Activated CD8-positive, alpha-beta T cell treated with anti-CD3 and anti-CD28 coated beads for 36 hours (primary cell): ENCODE measurements at places on chromosomes 3 and 15. TPM values are rescaled to one million over a fixed set of nuclear protein-coding genes. Genes with fewer than 3 reads are reported as not detected.

The CELF6 gene
- total RNA-seq = 0.20 TPM

The LRRC31 gene
- total RNA-seq = not detected

The MGLL gene
- total RNA-seq = 3.1 TPM

The CDC25A gene
- 34.1 TPM for total RNA-seq

The RTP3 gene
- not detected for total RNA-seq

The PTH1R gene
- not detected for total RNA-seq

The PDCD10 gene
- total RNA-seq = 68.9 TPM

The TGM4 gene
- total RNA-seq = not detected

The SELENOS gene
- 18.8 TPM for total RNA-seq

DNA sequence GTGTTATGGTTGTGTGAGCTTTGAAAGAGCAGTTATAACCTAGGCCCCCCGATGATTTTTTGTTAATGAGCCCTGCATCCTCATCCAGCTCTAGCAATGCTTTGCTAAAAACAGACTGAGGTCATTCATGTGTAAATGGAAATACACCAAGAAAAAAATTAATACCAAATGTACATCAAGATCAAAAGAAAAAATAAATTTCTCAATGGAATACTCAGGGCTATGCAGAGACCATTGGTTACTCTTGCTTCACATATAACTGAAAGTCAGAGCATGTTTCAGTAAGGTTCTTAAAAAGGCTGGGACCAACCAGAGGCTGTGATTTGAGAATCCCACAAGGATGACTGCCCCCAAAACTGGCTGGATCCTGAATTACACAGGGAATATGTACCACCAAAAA, 48.0 kb downstream of the ARHGAP31 start:
- no peak for DNase-seq
- H3K4me3 ChIP-seq = no peak overlapping the region
- H3K27ac ChIP-seq = no peak overlapping the region

DNA sequence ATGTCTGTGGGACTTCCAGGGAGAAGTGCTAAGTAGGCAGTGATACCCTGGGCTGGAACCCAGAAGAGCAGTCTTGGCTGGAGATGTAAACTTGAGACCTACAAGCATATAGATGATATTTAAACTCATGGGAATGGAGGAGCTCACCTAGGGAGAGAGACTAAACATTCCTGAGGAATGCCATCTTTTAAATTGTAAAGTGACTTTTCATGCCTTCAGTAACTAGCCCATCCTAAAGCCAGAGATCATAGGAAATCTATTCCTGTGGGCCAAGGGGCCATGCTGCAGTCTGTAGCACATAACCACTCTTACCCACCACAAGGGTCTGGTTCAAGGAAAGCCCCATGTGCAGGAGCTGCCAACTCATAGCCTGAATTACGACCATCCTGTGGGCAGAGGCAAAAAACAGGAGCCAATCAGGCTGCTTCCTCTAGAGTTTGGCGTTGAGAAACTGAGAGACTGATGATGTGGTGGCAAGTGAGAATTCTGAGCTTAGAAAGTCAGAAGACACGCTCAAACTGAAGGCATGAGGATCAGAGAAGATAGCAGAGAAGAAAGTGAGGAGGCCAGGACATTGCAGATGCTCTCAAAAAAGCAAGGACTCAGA, 37.5 kb downstream of the CTDSPL start:
- peak; percentile 69 for DNase-seq
- peaks cover 15% of the 10 kb centered on the region for H3K4me1 ChIP-seq
- H3K36me3 ChIP-seq = no peaks in the 10 kb centered on the region
- H3K4me3 ChIP-seq = no peak overlapping the region

GRCh38 chr3:179410331-179410730, 40.9 kb downstream of the GNB4 start:
- DNase-seq = no peak
- no peaks in the 10 kb centered on the region for H3K36me3 ChIP-seq
- H3K4me1 ChIP-seq = no peaks in the 10 kb centered on the region
- no peak overlapping the region for H3K27ac ChIP-seq

GRCh38 chr15:63729115-63729884, 104.4 kb downstream of the HERC1 start:
- H3K36me3 ChIP-seq = peaks cover 30% of the 10 kb centered on the region
- H3K4me1 ChIP-seq = peaks cover 16% of the 10 kb centered on the region
- H3K4me3 ChIP-seq = no peak overlapping the region

GRCh38 chr3:105327662-105328337, 38.9 kb upstream of the ALCAM start:
- DNase-seq = no peak
- no peak overlapping the region for H3K4me3 ChIP-seq
- peaks cover 8% of the 10 kb centered on the region for H3K27me3 ChIP-seq
- H3K4me1 ChIP-seq = peaks cover 5% of the 10 kb centered on the region

GRCh38 chr3:175957427-175957826, 1098.3 kb downstream of the NAALADL2 start:
- no peaks in the 10 kb centered on the region for H3K27me3 ChIP-seq
- H3K27ac ChIP-seq = no peak overlapping the region
- H3K4me3 ChIP-seq = no peak overlapping the region
- no peak for DNase-seq
- H3K4me1 ChIP-seq = no peaks in the 10 kb centered on the region

DNA sequence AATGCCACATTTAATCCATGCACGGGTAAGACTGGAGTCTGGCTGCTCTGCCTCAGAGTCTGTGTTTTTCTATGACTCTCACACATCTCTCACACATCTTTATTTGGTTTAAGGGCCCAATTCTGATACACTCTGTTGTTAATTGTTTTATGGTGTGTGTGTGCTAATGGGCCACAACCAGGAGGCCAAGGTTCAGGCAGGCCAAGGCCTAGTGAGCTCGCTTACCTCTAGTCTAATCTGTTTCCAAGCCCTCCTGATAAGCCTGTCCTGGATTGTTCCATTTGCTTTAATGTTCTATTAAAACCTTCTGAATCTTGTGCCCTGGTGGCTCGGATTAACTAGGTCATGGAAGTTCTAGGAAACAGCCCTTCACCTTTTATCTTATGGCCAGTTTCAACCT, 445.4 kb upstream of the DPH6 start:
- no peaks in the 10 kb centered on the region for H3K4me1 ChIP-seq
- no peak overlapping the region for H3K4me3 ChIP-seq
- DNase-seq = no peak
- no peaks in the 10 kb centered on the region for H3K27me3 ChIP-seq
- no peak overlapping the region for H3K27ac ChIP-seq

- no peak overlapping the region for H3K4me3 ChIP-seq
- no peak for DNase-seq
These were observed 21.0 kb downstream of the LSM3 start for GRCh38 chr3:14199641-14200040.

DNA sequence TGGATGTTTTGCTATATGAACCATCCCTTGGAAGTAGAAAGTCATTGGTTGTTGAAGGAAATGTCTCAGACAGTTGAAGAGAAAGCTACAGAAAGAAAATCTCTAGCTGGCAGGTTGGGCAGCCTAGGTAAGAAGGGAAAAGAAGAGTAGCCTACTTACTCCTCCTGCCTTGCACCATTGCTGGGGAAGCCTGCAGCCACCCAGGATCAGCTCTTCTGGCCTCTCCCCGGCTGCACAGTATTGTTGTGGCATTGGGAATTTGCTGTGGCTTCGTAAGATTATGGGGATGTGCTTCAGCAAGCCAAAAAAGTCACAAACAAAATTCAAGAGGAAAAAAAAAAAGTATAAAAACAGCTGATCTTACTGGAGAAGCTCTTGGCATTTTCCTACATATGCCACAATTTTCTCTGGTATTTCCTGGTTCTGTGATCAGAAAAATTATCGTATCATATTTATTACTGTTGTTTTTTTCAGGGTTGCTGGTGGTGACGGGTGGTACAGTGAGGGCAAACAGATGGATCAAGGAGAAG, 154.2 kb downstream of the TIGIT start:
- no peak for DNase-seq
- H3K4me1 ChIP-seq = peaks cover 7% of the 10 kb centered on the region
- no peak overlapping the region for H3K27ac ChIP-seq
- H3K36me3 ChIP-seq = no peaks in the 10 kb centered on the region
- no peak overlapping the region for H3K4me3 ChIP-seq

DNA sequence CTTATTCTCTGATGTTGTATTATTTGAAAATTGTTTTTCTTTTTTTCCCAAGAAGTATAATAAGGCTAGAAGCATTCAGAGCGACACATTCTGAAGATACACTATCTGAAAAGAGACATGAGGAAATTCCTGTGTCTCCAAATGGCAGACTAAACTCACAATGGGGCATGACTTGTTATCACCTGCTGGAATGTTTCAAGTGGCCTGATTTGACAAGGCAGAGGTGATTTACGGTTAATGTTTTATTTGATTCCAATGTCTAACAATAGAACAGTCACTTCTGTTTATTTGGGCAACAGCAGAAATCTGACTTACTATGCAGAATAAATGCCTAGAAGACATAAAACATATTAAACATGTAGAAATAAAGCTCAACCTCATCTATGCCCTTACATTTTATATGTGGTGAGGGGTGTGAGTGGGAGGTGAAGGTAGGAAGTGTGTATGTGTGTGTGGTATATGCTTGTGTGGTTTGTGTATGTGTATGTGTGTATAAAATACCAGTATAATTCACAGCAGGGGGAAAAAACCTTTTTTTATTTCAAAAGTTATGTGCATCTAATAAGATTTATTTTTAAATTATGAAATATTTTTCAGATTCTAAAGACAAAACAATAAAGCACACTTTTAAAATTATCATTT, 1051.7 kb downstream of the ROBO2 start:
- H3K27ac ChIP-seq = no peak overlapping the region
- no peaks in the 10 kb centered on the region for H3K4me1 ChIP-seq
- H3K36me3 ChIP-seq = no peaks in the 10 kb centered on the region
- no peak overlapping the region for H3K4me3 ChIP-seq

GRCh38 chr15:92833106-92833433, 67.1 kb upstream of the CHD2 start:
- H3K27ac ChIP-seq = peak overlapping the region; percentile 95
- peak overlapping the region; percentile 66 for H3K4me3 ChIP-seq
- DNase-seq = no peak
- H3K27me3 ChIP-seq = no peaks in the 10 kb centered on the region
- H3K36me3 ChIP-seq = no peaks in the 10 kb centered on the region

GRCh38 chr15:38994310-38994709, 429.7 kb upstream of the RASGRP1 start:
- no peak overlapping the region for H3K4me3 ChIP-seq
- H3K27me3 ChIP-seq = peaks cover 5% of the 10 kb centered on the region
- DNase-seq = no peak
- no peaks in the 10 kb centered on the region for H3K4me1 ChIP-seq
- H3K27ac ChIP-seq = no peak overlapping the region

DNA sequence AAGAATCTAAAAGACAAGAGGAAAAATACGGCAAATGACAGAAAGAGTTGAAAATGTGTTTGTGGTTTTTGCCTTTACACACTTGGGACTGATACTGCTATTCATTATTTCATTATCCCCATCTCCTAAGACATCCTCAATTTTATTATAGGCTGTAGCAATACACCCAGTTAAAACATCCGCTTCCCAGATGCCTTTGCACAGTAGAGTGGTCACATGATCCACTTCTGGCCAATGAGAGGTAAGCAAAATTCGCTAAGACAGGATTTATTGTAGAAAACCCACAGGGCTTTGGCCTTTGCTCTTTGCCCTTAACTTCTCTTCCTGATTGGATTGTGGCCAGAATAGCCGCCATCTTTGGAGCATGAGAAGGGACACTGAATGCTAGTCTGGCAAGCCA, 53.2 kb upstream of the BOC start:
- H3K4me3 ChIP-seq = no peak overlapping the region
- H3K36me3 ChIP-seq = no peaks in the 10 kb centered on the region
- H3K27ac ChIP-seq = no peak overlapping the region
- no peak for DNase-seq
- H3K4me1 ChIP-seq = no peaks in the 10 kb centered on the region

GRCh38 chr3:146350852-146351251, 99.9 kb upstream of the PLSCR4 start:
- H3K27me3 ChIP-seq = no peaks in the 10 kb centered on the region
- no peaks in the 10 kb centered on the region for H3K36me3 ChIP-seq
- no peak overlapping the region for H3K27ac ChIP-seq
- no peak overlapping the region for H3K4me3 ChIP-seq

DNA sequence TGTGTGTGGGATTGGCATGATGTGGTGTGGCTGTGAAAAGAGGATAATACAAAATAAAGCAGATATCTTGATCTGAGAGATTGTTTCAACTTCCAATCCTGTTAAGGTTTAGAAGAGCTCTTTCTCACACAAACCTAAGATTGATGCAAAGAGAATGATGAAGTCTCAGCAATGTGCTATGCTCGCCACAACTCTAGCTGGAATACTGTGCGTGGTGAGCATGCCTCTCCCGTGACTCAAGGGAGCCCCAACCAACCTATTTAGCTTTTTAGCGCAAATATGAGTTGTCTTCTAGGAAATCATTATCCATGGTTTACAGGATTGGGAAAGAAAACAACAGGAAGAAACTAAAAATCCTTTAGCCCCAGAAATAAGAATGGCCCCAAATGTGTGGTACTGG, 28.5 kb downstream of the BTLA start:
- H3K4me3 ChIP-seq = no peak overlapping the region
- H3K36me3 ChIP-seq = peaks cover 57% of the 10 kb centered on the region
- DNase-seq = no peak
- no peaks in the 10 kb centered on the region for H3K27me3 ChIP-seq
- no peak overlapping the region for H3K27ac ChIP-seq

DNA sequence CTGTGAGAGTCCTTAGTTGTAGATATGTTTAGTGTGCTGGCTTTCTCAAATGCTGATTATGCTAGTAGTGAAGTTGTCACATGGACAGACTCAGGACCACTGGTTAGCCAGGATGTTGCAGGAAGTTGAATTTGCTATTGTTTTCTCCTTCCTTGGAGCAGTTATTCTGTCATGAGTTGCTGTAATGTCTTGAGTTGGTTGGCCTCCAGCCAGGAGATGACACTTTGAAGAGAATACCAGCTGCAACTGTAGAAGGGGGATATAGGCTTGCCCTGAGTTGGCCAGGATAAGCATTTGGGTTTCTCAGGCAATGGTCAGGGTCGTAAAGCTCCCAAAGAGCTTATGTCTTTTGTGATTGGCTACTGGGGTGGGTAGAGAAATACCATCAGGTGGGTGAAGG, 206.7 kb downstream of the ZNF621 start:
- H3K4me3 ChIP-seq = no peak overlapping the region
- H3K27me3 ChIP-seq = peaks cover 4% of the 10 kb centered on the region
- H3K4me1 ChIP-seq = no peaks in the 10 kb centered on the region
- DNase-seq = no peak
- no peak overlapping the region for H3K27ac ChIP-seq

DNA sequence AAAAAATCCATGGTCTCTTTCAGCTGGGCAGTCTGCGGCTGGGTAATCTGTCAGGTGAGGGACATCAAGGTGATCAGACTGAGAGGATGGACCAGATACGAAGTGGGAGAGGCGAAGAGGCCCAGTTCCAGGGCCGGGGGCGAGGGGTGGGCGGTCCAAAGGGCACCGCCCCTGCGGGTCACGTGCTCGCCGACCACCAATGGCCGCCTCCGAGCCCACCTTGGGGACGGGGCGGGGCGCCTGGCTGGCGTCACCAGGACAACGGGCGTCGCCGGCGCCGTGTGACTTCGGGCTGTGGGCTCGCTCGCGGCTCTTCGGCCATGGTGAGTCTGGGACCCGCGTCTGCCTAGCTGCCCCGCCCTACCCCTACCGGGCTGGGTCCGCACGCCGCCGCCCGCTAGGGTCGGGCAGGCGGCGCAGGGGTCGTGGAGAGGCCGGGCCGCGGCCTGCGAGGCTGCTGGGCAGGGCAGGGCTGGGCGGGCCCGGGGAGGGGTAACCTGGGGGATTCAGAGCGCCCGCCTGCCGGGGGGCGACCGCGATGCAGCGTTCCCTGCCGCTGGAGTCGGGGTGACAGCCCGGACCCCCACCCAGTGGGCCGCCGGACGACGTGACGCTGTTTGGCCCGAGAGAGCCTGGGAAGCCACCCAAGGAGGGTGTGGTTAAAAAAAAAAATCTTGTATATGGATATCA, at the start of gene FBXL2:
FBXL2 (plus strand) TSS at position 250 of the 690 bp plus-strand sequence; CDS start at position 321, 71 bp downstream.
- peak within 1 kb of the TSS; percentile 52 for H3K4me3 ChIP-seq
- no peak within 1 kb of the TSS for H3K27ac ChIP-seq
- no peaks in the 10 kb centered on the region for H3K4me1 ChIP-seq
- H3K36me3 ChIP-seq = no peaks in the 10 kb centered on the region
